ENCODE measurements at places on chromosomes 1 and 21.

GRCh38 chr1:55155522-55155921, 59.6 kb downstream of the USP24 start:
- DNase-seq: peak; percentile 20

DNA sequence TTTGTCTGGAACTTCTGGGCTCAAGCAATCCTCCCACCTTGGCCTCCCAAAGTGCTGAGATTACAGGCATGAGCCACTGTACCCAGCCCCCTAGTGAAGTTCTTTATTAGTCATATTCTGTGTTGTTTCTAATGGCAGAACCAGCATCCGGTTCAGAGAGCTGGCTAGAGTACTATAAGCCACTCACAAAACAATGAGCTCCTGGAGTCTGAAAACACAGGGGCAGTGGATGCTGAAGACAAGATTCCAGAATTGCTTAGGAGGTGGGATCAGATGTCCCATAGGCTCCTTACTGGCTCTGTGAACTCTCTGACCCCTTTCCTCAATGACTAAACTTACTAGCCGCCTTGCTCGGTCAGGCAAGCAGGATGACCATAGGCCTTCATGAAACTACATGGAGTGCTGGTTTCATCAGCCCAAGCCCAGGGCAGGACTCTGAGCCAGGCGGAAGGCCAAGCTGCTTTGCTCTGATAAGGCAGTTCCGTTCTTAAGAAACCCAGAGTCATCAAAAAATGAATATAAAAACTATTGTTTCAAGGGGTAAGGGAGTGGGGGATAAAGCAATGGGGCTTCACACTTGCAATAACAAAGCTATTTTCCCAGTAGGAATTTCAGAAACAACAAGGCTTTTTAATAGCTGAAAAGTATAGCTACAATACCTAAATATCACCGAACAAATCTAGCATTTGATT, 8.1 kb downstream of the MTHFR start:
- peak; percentile 98 for DNase-seq

GRCh38 chr21:42220138-42220701, 1.3 kb downstream of the ABCG1 start:
- DNase-seq: no peak

DNA sequence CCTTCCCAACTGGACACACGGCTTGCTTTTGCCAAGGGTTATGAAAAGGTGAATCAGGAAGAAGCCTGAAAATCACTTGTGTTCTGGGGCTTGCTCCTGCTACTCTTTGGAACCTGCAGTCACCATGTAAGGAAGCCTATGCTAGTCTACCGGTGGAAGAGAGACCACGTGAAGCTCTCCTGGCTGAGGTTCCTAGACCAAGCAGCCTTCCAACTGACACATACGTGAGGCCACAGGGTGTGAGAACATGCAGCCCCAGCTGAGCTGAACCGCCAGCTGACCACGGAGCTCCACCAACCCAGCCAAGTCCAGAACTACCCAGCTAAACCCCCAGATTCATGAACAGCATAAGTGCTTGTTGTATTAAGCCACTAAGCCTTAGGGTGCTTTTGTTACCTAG, 72.8 kb upstream of the KRTAP19-8 start:
- no peak for DNase-seq

DNA sequence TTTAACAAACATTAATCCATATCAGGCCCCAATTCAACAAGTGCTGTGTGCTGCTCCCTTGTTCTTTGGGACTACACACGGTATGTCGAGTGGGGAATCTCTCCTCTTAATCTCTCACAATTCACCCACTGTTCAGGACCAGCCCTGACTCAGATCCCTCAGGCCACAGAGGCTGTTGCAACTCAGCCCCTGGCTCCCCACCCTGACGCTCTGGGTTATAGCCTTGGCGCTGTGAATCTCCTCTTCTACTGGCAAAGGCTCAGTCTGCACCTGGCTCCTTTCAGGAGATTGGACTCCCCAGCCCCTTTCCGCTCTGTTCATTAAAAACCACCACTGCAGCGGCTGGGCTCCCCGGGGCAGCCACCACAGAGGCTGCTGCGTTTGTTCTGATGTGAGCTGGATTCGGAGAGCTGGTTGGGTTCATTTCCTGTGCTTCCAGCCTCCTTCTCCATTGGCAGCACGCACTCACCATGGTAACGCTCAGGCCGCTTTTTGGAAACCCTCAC, 13.0 kb downstream of the CAPN8 start:
- no peak for DNase-seq

GRCh38 chr1:86798608-86799291, 94.4 kb downstream of the SH3GLB1 start:
- DNase-seq: no peak

- no peak for DNase-seq
These were observed 2.8 kb downstream of the BATF3 start for GRCh38 chr1:212696721-212697331.

- DNase-seq: peak; percentile 92
These were observed 25.5 kb upstream of the MTMR11 start for GRCh38 chr1:149962039-149962647.

- DNase-seq: peak; percentile 79
These were observed 244.5 kb downstream of the NEGR1 start for GRCh38 chr1:72037745-72038343.

- no peak for DNase-seq
These were observed 191.8 kb downstream of the ZNF326 start for GRCh38 chr1:90186506-90187322.

DNA sequence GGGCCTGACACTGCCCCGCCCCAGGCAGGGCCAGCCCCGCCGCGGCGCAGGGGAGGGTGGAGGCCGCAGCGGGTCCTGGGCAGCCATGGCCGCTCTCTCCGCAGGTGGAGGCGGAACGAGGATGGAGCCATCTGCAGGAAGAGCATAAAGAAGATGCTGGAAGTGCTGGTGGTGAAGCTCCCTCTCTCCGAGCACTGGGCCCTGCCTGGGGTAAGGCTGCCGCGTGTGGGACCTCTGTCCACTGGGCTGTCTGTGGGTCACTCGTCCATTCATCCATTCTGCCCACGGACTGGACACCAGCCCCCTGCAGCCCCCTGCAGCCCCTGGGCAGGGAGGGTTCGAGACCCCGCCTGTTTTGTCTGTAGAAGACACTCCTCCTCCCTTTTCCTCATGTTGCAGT, 18.4 kb upstream of the LRRC3 start:
- no peak for DNase-seq

- DNase-seq: no peak
These were observed 2.8 kb upstream of the SLC25A34 start for GRCh38 chr1:15733218-15733725.

GRCh38 chr1:65985393-65986066, 192.8 kb downstream of the PDE4B start:
- DNase-seq: no peak
